Stimulated activated CD4-positive, alpha-beta T cell treated with anti-CD3 and anti-CD28 coated beads, Interleukin-1b, Interleukin-23, amount 100 ng/mL, for 48 hours (primary cell): ENCODE measurements at places on chromosomes 16 and 17.

DNA sequence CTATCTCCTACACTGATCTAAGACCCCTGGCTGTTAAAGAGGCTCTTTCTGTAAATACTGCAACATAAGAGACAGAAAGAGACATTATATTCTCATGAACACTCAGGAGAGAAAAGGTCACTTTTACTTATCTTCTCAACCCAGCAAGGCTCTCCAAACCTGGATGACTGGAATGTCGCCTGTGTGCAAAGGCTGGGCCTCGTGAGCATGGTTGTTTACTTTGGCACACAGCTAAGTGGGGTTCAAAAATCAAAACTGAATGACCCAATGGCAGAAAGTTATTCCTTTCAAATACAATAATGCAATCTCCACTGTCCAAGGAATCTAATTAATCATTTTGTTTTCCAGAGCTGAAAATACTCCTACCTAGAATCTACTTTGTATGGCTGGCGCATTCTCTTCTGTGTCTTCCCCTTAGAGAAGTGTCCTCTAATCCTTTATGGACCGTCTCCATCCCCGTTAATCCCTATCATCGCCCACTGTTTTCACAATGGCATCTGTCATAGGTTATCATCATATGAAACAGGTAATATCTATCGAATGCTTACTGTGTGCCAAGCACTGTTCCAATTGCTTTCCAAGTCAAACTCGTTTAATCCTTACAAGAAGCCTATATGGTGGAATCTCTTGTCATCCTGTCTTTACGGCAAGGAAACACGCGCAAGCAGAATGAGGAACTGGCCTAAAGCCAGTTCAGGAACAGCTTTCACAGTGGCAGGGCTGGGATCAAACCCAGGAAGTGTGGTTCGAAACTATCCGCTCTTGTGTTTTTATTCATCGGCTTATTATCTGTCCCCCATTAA is 1.3 kb downstream of the SLX4 start:
- no peak for DNase-seq

GRCh38 chr17:68957944-68958343 is 2.8 kb upstream of the ABCA8 start:
- no peak for DNase-seq

- peak; percentile 60 for DNase-seq
Measured at GRCh38 chr17:50956750-50957523, 90.8 kb upstream of the TOB1 start.

GRCh38 chr17:31674305-31674704 is 184.7 kb downstream of the COPRS start:
- DNase-seq: no peak

GRCh38 chr17:72922219-72922618 is 170.3 kb downstream of the SLC39A11 start:
- no peak for DNase-seq

- no peak for DNase-seq
Measured at GRCh38 chr16:68447653-68448359, 502 bp downstream of the SMPD3 start.
